ENCODE measurements at places on chromosomes 7 and 10.

GRCh38 chr7:84328571-84328970, 134.0 kb upstream of the SEMA3A start:
- no peak for DNase-seq

DNA sequence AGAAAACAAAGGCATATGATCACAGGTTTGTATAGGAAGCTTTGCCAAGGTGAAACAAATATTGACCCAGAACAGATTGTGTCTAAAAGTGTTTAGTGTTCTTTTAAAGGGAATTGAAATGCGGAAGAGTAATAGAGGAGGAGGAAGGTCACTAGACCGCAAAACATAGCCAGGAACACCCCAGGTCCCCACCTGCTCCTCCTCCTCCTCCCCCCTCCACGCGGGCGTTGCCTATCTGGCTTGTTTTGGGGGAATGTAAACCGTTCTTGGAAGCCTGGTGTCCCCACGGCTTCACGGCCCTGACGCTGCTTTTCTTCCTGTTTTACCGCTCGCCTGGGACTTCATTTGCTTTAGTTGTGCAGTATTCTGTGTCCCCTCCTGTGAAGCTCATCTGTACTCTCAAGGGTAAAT, 81.0 kb upstream of the PFKP start:
- no peak for DNase-seq

DNA sequence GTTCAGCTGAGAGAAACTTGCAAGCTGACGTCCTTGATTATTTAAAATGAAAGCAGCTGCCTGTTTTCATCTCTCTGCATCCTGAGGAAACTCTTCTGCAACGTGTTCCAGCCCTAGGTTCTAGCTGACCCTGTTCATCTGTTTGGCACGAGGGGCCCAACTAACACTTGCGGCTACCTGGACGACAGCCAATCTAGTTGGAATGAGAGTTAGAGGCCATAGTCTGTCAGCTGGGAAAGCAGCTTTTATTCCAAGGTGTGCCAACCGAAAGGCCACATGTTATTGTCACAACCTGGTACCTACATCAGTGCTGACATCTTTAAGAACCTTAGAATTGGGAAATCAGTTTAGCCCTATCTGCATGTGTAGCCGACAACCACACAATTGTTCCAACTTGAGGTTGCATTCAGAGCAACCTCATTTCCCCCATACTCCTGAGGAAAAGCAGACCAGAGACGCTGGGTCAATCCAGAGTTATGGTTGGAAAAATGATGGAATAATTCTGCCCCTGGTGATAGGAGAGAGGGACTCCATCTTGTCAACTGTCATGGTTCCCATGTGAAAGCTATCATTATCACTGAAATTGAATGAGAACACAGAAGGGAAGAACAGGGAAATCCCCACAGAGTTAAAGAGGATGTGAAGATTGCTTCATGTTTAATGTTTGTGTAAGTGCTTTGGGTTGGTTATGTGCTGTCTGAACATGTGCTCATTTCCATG, 121.6 kb downstream of the EGFR start:
- no peak for DNase-seq

DNA sequence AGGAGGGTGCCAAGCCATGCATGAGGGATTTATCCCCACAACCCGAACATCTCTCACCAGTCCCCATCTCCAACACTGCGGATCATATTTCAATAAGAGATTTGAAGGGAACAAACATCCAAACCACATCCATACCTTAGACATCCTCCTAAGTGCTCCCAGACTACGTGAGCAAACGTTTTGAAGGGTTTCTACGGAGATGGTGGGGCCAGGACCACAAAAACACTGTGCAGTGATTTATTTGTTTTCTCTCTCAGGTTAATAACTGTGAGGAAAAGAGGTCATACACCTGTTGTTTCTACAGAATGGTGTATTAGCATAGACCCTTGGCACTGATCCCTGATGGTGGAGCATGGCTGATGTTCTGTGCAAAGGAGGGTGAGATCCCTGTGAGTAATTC, 277.8 kb downstream of the FRMD4A start:
- DNase-seq = no peak

DNA sequence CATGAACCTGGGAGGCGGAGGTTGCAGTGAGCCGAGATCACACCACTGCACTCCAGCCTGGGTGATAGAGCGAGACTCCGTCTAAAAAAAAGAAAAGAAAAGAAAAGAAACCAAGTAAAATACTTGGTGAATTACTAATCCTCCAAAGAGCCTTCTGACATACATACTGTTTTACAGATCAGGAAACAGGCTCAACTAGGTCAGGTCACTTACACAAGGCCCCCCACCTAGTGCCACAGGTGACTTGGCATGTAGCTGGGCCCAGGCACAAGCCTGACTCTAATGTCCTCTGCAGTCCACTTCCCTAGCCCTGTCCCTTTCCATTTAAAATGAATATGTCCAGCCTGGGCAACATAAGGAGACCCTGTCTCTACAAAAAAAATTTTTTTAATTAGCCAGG, 157.0 kb downstream of the TPST1 start:
- no peak for DNase-seq

DNA sequence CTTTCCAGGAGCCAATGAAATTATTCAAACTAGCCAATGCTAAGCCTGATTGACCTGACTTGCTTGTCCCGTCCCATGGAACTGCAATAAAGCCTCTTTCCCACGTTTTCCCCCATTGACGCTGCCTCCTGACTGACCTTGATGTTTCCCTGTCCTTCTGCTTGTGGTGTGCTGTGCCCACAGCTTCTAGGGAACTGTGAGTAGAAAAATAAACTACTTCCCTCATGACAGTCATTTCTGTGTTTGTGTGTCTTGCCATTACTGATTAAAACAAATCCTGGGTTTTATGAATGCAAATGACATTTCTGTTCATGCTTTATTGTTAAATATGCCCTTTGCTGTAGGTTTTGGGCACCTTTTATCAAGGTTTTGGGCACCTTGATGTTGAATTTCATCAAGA, 91.3 kb upstream of the ABI1 start:
- no peak for DNase-seq

DNA sequence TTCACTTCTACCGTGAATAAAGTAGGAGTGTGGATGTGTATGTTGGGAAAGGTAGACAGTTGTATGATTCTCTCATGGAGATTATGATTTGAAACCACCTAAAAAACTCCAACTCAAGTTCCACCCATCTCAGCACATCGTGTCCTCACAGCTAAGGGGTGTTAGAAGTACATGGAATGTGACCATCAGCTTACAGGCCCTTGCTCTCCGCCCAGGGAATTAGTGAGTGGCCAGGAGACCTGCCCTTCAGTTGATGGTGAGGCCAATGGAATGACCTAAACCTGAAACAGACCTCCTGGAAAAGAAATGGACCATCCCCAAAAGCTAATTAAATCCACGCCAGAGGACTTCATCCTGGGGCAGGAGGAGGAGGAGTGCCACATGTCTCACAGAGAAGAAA, 2.1 kb upstream of the WNT2 start:
- DNase-seq = no peak

DNA sequence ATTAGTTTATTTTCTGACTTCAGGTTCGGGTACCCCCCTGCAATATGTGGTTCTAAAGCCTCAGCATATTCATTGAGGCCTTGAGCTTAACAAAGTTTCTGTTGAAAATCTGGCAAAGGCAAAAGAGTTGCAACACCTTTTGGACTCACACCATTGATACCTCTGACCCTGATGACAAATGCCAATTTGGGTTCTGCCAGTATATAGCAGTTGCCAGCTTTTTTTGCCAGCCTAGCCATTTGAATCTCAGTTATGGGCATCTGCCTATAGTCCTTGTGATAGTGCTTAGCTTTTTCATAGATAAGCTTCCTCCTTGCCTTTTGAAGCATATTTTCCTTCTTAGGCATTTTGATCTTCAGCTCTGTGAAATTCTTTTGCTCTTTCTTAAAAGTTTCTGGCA, 31.9 kb downstream of the LIPJ start:
- DNase-seq = no peak

DNA sequence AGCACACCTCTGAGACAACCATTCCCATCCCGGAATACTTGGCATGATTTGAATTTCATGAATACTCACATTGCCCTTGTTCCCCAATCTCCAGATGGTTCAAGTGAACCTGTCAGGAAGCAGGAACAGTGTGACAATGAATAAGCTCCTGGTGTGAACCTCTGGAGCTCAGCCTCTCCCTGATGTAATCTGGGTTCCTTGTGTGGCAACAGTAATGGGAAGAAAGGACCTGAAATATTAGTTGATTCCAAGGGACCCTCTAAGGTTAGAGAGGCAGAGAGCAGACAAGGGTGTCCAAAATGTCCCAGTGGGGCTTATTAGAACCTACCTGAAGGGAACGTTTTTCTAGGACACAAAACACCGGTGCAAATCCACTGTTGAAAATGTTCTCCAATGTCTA, 8.5 kb downstream of the OR2A7 start:
- no peak for DNase-seq

- no peak for DNase-seq
Observed at GRCh38 chr7:151677581-151678226, 158.0 kb upstream of the RHEB start.

GRCh38 chr10:62019685-62020359, 118.3 kb downstream of the ARID5B start:
- no peak for DNase-seq

DNA sequence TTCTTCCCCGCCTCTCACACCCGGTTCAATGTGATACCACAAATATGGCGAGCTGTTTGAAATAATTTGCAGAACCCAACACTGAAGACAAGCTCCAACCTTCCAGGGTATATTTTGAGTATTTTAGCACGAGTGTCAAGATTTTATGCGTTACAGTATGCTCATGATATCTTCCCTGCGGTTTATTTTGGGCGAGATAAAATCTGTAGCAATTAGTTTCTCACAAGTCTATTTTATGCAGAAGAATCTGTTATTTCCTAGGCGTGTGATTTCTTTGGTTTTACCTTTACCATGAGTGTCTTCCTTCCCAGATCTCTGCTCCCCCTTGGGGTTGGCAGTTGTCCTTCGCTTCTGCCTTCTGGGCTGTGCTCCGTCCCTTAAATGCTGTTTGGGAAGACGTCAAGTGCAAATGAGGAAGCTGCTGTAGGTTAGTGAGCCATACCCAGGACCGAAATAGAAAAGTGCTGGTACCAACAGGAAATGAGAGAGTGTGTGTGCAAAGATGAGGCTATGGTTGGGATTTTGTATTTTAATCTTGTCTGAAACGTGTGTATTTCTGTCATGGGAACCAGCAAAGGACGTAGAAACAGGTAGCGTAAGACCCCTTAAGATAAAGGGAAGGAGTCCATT, 299.8 kb downstream of the KLF6 start:
- no peak for DNase-seq

DNA sequence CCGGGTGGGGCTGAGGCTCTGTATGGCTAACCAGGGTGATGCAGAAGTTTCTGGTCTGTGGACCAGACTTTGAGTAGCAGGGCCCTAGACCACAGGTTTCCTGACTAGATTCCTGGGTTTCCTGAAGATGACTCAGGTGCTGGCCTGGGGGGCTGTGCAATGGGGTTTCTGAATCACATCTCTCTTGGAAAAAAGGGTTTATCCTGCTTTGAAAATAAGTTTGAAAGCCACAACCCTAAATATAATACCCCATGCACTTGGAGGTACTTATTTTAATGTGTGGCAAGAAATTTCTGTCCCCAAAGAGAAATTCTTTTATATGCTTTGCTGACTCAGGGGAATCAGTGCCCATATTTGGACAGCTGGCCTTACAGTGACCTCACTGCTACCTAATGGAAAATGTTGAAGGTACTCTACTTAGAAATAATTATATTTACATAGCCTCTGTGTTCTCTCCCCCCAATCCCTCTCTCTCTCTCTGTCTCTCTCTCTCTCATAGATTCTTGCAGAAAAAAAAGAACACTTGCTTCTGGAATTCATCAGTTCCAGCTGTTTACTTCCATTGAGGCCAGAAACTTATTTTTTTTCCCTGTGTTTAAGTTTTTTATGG, 184.4 kb upstream of the LYZL2 start:
- DNase-seq = no peak

- no peak for DNase-seq
Observed at GRCh38 chr7:105096306-105096705, 82.3 kb downstream of the KMT2E start.

GRCh38 chr7:114468844-114469243, 54.2 kb downstream of the FOXP2 start:
- DNase-seq = no peak

GRCh38 chr7:47470567-47471357, 111.1 kb downstream of the TNS3 start:
- DNase-seq = no peak

- no peak for DNase-seq
Observed at GRCh38 chr7:136874393-136875032, 6.1 kb downstream of the CHRM2 start.

GRCh38 chr7:110693344-110693743, 397.6 kb upstream of the LRRN3 start:
- DNase-seq = no peak

DNA sequence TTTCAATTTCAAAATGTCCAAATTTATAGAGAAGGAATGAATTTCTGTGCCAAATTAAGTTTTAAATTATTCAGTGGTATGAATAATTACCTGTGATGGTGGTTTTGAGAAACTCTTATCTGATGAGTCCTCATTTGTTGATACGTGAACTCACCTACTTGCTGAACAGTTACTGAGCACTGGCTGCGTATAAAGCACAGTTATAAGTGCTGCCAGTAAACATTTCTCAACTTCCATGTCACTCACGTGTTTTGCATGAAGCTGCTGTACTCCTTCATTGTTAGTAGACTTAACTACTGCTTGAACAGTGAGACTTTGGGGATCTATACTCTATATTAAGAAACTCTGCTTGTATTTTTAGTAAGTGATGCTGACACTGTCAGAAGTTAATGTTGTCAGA, 269.1 kb upstream of the FZD8 start:
- DNase-seq = no peak

DNA sequence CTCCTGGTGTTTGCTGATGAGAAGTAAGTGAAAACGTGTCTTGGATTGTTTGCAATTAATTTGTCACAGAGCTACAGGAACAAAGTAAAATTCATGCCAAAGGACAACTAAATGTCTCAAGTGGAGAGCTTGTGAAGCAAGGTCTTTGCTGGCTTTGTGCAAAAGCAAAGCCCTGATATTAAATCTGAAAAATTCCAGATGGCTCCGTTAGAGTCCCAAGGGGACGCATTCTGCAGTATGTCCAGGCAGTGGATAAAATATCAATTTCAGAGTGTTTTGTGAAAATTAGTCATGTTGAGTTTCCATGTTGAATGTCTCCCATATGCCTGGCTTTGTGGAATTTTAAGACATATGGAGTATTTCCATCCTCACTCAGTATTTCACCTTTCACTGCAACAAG, 102.5 kb upstream of the PTN start:
- no peak for DNase-seq

GRCh38 chr10:45064998-45065397, 64.3 kb downstream of the ZNF22 start:
- DNase-seq = no peak
